ENCODE measurements at places on chromosomes 1 and 21.

DNA sequence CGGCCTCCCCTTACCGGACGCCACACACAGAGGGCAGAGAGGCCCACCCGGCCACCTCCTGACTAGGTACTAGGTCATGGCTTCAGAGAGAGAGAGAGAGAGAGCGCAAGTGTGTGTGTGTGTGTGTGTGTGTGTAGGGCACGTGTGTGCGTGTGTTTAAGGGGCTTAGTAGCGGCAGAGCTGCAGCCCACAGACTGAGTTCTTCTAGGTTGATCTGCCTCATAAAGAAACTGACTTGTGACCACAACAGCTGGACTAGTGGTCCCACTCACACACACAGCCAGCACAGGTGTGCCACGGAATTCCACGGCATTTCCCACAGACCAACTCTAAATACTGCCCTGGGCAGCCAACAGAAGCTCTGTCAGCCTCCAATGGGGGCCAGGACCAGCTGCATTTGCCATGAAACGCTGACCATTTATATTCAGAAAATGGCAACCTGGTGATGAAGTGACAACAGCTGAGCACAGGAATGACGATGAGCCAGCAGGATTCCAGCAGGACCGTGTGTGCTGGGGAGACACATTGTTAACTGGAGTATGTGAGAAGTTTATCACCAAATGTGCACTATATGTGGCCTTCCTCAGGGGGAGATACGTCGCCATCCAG is 38.8 kb upstream of the GPR153 start:
- no peak for DNase-seq

- DNase-seq = no peak
These were observed at the start of gene KRTAP10-10 for GRCh38 chr21:44637018-44637850. KRTAP10-10 (plus strand) TSS chr21:44637356; CDS start chr21:44637418, 62 bp downstream.

GRCh38 chr1:212542761-212543187 is 65.8 kb upstream of the ATF3 start:
- no peak for DNase-seq

DNA sequence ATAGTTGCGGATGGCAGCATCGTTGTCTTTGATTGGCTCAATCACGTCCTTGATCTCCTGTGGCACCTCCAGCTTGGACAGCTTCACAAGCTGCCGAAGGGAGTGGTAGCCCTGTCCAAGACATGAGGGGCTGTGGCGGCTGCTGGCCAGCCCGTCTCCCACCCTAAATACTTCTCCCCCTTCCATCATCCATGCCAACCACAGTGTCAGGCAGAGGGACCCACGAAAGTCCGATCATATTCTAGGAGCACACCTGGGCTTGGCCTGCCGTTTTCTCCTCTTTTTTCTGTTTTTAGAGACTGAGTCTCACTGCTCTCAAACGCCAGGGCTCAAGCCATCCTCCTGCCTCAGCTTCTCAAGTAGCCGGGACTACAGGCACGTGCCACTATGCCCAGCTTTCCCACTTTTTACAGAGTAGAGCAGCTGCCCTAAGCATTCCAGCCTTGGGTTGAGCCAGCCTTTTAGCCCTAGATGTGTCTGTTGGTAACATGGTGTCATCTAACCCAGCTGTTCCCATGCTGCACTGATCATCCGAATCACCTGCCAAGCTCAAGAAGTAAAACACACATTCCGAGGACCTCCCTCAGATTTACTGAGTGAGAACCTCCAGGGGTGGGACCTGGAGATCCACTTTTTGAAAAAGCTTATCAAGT is 10.4 kb downstream of the MTHFR start:
- no peak for DNase-seq

GRCh38 chr1:108016451-108016920 is 51.5 kb upstream of the VAV3 start:
- DNase-seq = no peak

DNA sequence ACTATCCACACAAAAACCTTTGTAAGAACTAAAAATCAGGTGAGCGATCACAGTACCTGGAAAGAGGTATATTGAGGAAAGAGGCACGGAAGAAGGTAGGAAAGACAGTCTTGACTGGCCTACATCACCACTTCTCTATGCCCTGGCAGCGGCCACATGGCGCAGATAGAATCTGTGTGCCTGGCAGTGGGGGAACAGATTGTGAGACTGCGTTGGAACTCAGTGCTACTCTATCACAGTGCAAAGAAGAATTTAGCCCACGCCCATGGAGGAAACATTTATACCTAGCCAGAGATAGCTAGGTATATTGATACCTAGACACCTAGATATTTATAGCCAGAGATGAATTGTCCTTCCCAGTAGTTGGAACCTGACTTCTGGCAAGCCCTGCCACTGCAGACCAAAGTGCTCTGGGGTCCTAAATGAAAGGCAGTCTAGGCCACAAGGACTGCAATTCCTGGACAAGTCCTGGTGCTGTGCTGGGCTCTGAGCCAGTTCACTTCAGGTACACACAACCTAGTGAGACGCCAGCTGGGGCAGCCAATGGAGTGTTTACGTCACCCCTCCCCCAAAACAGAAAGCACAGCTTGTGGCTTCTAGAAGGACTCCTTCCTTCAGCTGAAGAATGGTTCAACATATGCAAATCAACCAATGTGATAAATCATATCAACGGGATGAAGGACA is 51.9 kb downstream of the DHX9 start:
- DNase-seq = no peak

DNA sequence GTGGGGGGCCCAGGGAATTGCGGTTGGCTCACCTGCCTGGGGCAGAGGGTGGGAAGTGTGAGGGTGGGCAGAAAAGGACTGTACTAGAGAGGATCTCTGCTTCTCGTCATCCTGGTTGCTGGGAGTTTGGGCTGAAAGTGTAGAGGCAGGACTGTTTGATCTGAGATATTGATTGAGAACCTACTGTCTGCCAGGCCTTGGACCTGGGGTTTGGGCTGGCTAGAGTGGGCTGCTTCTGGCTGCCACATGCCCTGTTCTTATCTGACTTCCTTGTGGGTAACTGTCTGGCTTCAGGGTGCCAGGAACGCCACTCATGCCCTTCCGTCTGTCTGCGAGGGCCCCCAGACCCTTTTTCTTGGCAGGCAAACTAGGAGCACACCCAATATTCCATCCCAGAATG is 200.9 kb downstream of the FOXD2 start:
- DNase-seq = no peak

DNA sequence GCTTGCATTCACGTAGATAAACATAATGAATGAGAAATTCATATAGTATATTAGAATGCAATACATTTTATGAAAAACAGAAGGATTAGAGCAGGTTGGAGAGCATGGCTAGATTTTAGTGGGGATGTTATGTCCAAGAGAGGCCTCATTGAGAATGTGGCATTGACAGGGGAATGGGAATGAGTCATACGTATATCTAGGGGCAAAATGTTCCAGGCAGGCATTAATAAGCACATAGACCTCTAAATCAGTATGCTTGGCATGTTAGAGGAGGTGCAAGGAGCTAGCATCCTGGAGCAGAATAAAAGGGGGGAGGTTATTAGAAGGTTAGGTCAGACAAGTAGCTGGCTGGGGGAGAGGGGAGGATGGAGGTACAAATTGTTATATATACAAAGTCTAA is 93.0 kb downstream of the USH2A start:
- no peak for DNase-seq

GRCh38 chr21:31675318-31675717 is 15.8 kb downstream of the SOD1 start:
- no peak for DNase-seq

GRCh38 chr1:39102537-39103327 is 76.6 kb downstream of the NDUFS5 start:
- DNase-seq = no peak

DNA sequence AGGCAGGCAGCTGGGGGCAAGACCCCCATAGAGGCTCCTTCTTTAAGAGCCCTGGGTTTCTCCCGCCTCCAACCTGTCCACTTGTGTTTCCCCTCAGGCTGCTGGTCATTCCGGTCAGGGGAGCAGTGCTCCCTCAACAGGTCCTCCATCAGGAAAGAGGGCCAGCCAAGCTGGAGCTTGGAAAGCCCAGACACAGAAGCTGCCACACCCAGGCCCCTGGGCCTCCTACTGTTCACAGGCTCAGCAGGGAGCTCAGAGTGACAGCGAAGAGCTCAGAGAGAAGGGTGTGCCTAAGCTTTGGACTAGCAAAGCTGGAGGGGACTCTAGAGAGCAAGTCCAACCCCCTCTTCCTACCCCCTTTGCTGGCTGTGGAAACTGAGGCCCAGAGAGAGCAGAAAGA is 10.3 kb upstream of the CDCP2 start:
- DNase-seq = no peak

DNA sequence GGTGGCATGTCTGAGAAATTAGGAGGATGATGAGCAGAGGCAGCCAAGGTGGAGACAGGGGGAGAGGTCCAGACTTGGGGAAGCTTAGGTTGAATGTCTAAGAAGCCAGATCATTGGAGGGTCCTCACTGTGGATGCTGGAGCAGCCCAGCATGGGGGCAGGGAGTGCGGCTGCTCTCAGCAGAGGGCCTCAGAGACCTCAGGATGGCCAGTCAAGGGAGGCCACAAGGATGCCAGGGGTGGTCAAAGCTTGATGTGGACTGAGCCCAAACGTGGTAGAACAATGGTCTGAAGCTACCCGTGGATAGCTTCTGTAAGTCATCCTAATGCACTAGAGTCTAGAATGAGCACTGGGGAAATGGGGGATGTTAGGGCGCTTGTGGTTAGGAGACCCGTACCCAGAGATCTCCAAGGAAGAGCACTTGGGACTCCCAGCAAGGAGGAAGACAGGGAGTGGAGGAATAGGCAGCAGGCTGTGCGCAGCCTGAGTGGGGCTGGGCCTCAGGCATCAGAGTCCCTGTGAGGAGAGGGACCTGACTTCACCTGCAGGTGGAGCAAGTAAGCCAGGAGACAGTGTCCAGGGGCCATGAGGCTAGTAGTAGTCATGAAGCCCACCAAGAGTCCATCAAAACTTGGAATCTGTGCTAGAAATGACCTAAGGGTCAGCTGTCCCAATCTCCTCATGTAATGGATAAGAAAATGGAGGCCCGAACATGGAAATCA is 4.3 kb upstream of the S100A9 start:
- DNase-seq = no peak

DNA sequence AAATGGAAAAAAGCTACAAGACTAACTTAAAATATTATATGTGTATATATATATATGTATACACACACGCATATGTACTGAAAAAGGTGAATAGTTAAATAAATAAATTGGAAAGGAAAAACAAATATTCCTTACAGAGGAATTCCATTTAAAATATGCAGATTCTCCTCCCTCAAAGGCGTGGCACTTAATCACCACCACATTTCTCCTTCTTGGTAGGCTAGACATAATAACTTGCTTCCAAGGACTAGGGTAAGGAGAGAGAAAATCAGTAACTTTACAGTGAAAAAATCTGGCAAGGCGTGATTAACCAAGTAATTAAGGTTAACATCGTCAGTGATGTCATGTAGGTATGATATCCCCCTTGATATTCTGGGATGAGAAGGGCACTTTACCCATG is 84.0 kb upstream of the USP25 start:
- no peak for DNase-seq

DNA sequence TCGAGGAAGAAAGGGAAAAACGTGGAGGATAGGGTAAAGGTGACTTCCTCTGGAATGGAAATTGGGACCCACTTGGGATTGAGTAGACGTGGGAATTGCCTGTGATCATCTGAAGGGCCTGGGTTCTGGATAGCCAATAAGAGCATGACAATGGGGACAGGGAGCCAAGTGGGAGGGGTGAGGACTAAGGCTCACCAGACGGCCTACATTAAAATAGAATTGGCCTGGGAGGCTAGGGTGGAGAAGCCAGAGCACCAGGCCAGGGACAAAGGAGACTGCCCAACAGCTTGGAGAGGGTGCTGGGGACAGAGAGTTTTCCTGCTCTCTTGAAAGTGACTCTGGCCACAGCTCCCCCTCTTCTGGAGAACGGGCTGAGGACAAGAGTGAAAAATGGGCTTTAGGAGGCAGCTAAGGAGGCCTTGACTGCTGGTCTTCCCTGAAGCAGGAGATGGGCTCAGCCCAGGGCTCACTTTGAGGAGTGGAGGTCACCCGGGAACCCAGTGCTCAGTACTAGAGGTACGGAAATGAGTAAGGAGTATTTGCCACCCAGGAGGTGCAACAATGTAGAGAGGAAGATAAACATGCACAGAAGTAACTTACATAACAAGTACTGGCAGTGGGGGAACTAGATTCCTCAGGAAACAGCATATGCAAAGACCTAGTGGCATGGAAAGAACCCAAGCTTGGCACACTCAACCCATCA is 18.8 kb downstream of the INKA2 start:
- DNase-seq = no peak

GRCh38 chr1:158087320-158087927 is 93.3 kb upstream of the CD1D start:
- DNase-seq = no peak

- no peak for DNase-seq
These were observed 40.3 kb downstream of the CFHR5 start for GRCh38 chr1:197017558-197018146.

GRCh38 chr21:27423906-27424595 is 457.2 kb upstream of the ADAMTS5 start:
- DNase-seq = no peak

DNA sequence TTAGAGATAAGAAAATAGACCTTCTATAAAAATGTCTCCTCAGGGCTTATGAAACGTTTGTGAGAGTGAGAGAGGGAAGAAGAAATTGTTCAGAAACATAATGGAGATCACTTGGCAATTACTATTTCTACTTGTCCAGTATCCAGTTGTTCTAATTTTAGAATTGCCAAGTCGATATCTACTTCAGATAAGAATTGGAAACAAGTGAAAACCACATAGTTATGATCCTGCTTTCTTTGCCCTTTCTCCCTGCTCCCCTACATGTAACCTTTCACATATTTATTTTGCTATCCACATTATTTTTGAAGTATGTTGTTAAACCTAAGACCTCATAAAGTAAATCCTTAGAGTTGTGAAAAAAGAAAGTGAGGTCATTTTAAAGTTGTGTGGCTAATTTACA is 1154.7 kb upstream of the ADGRL2 start:
- DNase-seq = no peak

DNA sequence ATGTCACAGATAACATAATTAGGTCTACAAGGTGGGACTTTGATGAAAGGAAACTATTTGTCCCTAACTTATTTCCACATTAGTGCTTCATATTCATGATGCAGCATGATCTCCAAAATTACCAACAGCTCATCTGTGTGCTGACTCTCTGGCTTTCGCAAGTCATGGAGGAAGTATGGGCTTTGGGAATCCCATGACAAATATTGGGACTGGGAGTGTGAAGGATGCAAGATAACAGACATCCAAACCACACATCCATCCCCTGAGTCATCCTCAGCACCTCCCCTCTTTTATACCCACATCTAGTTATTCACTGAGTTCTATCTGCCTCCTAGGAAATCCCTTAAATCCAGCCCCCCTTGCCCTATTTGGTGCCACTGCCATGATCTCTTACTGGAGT is 102.8 kb upstream of the COL24A1 start:
- DNase-seq = no peak

DNA sequence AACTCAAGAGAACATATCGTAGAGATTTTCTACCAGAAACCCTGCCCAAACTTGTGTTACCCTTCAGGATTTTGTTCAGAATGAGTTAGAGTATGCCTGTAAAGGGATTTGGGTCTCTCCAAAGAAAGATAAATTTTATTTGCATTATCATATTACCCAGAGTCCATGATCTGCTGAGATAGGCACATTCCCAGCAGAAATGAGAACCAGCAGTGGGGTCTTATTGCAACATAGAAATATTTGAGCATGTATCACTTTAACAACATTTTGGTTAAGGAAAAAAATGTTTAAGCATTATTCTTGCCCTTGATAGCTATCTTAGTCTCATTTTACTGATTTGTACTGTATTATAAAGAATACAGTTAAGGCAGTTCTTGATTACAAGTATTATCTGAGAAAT is 10.6 kb downstream of the VCAM1 start:
- DNase-seq = no peak

GRCh38 chr1:205319081-205320018 is 2.2 kb downstream of the NUAK2 start:
- no peak for DNase-seq
